ENCODE measurements at places on chromosomes 6 and 20.
A peak's percentile ranks its signal among the peaks of the same experiment; 100 is the strongest.

GRCh38 chr20:60056407-60057122 lies 98.3 kb downstream of the CDH26 start:
- DNase-seq = peak; percentile 23

- DNase-seq = no peak
These were observed 67.6 kb downstream of the B4GALT5 start for GRCh38 chr20:49646126-49646525.

- DNase-seq = no peak
These were observed 2.9 kb downstream of the FKBP1A start for GRCh38 chr20:1389703-1390580.

- no peak for DNase-seq
These were observed 217.1 kb downstream of the PRL start for GRCh38 chr6:22079783-22080182.

GRCh38 chr20:1801225-1801928 lies 93.8 kb upstream of the SIRPA start:
- no peak for DNase-seq

DNA sequence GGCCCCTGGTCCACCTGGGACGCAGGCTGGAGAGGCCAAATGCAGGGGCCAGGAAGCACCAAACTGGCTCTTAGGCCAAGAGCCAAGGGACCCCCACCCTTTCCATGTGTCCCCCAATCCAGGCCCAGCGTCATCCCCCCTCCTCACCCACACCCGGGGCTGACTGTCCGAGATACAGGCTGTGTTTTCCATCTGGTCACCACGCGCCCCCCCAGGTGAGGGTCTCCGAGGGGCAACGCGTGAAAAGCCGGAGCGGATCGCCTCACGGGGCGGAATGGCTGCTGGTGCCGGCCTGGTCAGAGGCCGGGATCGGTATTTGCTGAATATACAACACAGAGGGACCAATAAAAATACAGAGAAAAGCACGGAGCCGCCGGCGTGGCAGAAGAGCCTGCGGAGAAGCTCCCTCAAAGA lies 5.2 kb upstream of the ABHD16B start:
- no peak for DNase-seq

DNA sequence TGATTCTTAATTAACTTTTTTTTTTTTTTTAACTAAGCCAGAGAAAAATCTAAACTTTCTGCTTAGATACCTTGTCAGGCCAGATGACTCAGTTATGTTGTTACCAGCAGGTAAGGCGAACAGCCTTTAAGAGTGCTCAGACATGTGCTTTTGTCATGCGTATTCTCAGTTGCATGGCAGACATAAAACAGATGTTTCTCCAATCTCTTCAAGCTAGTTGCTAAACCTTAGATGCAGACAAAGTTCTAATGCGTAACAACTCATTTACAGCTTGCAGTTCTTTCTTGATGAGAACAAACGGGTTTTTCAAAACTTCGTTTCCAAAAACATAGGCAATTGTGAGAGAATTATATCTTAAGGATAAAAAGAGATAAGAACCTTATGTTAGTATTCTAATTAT lies 49.6 kb upstream of the GFRAL start:
- DNase-seq = no peak

- no peak for DNase-seq
These were observed 103.5 kb downstream of the DACT2 start for GRCh38 chr6:168216117-168216516.

DNA sequence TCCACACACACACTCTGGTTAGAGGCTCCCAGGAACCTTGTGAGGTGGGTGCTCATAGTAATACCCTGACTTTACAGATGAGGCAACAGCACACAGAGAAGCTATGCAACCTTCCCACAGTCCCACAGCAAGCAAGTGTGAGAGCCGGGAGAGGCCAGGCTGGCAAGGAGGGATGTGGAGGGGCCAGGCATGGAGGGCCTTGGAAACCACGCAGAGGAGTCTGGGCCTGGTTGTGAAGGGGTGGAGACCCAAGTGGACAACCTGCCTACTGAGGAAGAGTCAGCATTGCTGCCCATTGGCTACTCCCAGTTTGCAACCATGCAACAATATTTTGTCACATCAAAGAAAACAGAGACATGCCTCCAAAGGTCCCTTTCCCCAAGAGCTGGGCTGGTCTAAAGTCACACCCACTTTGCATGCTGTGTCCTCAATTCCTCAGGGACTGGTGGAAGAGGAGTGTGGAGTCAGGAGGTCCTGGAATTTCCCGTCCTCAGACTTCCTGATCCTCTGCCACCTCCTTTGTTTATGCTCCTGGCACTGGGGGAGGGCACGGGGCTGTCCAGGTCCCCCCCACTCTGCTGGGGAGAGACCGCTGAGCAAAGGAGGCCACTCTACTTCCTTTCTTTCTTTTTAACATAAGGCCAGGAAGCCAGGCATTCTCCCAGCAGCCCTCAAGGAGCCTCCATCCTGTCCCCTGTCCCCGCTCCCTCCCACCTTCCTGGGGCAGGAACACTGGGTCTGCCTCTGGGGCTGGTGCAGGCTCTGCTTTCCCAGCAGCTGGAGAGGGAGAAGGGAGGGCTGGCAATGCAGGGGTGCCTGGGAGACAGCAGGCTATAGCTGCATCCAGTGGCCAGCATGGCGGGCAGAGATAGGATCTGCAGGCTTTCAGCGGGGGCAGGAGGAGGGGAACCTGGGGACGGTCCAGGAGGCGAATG lies 68.3 kb downstream of the NOL4L start:
- DNase-seq = no peak

- DNase-seq = no peak
These were observed 116.5 kb downstream of the CCDC170 start for GRCh38 chr6:151610326-151610725.
